ENCODE measurements at places on chromosomes 3 and 15. TPM values are rescaled to one million over a fixed set of nuclear protein-coding genes. Genes with fewer than 3 reads are reported as not detected.

CSTA gene
- total RNA-seq: 0.22 TPM

CSPG5 gene
- 1.4 TPM for total RNA-seq

CD276 gene
- total RNA-seq: 48.3 TPM

ACOX2 gene
- total RNA-seq: 21.9 TPM
